NCI-H1105 treated with DMSO at 0.1 percent for 48 hours (cell line): ENCODE measurements at places on chromosomes 2 and 18.

DNA sequence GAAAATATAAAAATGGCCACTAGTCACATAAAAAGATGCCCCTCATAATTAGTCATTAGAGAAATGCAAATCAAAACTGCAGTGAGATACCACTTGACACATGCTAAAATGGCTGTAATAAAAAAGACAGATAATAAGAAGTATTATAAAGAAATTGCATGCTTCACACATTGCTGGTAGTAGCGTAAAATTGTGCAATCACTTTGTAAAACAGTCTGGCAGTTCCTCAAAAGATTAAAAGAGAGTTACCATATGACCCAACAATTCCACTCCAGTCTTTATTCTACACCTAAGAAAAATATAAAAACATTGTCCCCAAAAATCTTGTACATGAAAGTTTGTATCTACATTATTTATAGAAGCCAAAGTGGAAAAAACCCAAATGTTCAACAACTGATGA, 170.6 kb upstream of the FIGN start:
- no peak for DNase-seq

DNA sequence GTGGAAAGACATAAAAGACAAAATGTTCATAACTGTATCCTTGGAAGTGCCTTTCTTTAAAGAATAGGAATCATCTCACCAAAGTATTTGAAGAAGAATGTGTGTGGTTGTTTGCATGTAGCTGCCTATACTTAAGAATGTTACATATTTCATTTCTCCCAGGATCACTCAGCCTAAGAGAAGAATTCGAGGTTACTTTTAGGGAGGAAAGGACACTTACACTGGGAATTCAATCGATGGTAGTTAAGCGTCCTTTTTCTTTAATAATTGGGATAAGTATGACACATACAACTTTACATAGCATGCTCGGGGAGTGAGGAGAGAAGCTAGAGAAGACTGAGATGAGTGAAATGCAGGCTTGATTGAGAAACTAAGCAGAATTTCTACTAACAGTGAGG, 22.0 kb upstream of the CYP1B1 start:
- DNase-seq = no peak

DNA sequence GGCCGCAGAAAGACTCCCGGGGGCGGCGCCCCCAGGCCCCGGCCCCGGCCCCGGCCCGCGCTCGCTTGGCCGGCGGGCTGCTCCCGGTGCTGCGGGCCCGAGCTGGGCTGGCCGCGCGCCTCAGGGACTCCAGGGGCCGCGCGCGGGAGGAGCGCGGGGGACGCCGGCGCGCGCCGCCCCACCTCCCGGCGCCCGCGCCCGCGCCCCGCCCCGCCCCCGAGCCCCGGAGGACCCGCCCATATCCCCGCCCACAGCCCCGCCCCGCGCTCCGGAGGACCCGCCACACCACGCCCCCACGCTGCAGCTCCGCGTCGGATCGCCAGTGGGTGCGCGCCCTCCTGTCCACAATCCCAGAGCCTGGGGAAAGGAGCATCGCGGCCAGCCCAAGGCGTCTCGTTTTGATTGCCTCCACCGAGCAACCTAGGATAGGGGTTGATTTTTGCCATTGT, at the start of gene PARD6G:
TSS of gene PARD6G (minus strand) at position 122 of the 449 bp plus-strand sequence. CDS start 166 bp downstream, outside the sequence.
- peak; percentile 67 for DNase-seq

DNA sequence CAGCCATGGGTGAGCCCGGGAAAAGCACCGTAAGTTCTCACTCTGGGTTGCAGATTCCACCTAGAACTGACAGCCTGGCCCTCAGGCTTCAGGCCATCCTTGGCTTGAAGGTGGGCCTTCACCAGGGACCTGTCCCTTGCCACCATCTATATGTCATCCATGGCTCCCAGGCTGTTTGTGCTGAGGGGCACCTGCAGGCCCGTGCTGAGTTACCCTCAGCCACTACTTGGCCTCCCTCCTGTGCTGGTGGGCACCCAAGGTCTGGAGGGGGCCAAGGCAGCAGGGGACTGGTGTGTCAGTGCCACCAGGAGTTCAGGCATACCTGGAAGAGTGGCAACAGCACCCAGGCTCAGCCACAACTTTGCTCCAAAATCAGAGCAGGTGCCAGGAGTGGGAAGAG, 326.2 kb upstream of the SMIM21 start:
- DNase-seq = no peak

GRCh38 chr2:6917761-6918421, 679 bp downstream of the RNF144A start:
- no peak for DNase-seq

DNA sequence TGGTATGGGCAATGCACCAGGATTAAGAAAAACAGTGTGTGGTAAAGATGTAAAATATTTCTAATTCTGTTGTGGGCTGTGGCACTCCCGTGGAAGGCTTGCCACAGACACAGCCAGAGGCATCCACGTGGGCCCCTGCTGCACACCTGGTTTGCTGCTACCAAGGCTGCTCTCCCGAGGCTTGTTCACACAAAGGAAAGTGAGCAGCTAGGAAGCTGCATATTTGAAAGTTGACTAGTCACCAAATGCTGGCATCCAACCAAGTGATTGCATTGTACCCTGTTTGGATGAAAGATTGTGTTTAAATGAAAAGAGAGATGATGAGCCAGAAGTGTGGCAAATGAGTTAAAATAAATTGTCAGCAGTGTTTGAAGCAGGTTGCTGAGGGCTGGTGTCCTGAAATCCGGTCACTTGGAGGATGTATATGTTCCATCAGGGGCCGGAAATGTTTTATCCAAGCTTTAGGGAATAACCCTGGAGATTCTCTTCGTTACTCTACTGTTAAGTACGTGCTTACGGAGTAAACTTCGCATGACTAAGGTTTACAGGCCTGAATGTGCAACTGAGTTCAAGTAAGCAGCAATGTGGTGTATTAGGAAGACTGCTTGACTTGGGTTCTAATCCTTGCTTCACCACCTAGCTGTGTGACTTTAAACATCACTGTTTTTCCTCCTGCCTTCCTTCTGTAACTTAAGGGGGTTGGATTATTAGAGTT, 86.1 kb downstream of the MSH2 start:
- DNase-seq = no peak

- DNase-seq = no peak
Observed at GRCh38 chr18:77101410-77102258, 30.9 kb downstream of the MBP start.

- peak; percentile 16 for DNase-seq
Observed at GRCh38 chr2:236568068-236568921, 1.3 kb upstream of the ACKR3 start.

DNA sequence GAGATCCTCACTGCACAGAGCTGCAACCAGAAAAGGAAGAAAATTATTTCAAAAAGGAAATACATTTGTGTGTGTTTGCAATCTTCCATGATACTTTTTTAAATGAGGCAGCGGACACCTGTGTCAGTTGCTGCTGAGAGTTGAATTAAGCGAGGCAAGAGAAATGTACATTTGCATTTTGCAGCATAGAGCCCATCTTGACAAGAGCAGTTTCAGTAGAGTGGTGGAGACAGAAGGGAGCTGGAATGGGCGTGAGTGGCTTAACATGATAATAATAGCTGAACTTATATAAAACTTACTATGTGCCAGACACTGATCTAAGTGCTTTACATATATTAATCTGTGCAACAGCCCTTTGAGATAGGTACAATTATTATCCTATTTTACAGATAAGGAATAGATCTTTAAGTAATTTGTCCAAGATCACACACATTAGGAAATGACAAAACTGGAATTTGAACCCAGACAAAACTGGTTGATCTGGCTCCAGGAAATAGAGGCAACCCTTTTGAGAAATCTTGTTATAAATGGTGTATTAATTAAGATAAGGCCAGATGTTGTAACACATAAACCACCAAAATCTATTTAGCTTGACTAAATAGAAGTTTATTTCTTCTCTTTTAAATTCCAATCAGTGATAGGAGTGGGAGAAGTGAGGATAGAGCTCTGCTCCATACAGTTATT, 68.7 kb downstream of the SDC1 start:
- DNase-seq = no peak

GRCh38 chr18:68461481-68462018, 253.4 kb downstream of the TMX3 start:
- peak; percentile 34 for DNase-seq

DNA sequence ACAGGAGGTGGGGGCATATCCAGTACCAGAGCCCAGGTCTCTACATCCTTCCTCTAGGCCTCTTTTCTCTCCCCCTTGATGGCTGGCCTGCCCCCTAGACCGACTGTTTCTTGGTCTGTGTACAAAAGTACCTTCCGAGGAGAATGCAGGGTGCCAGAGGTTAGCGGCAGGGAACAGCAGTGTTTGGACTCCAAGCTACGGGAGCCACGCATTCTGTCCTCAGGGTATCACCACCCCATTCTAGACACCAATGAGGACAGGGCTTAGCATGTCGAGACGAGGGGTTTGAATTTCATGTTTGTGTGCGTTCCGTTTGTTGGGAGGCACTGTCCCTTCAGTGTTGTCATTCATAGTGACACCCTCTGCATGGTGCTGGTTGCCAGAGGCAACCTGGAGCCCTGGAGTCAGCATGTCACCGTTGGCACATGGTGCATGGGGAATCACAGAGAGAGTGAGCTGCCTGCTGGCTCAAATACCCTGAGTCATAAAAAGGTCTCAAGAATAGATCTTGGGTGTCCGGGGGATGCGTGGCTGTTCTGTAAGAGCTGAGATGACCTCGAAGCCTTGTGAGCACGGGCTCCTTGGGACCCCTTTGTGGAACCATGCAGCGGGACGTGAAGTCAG, 57.2 kb upstream of the LDLRAD4 start:
- no peak for DNase-seq

DNA sequence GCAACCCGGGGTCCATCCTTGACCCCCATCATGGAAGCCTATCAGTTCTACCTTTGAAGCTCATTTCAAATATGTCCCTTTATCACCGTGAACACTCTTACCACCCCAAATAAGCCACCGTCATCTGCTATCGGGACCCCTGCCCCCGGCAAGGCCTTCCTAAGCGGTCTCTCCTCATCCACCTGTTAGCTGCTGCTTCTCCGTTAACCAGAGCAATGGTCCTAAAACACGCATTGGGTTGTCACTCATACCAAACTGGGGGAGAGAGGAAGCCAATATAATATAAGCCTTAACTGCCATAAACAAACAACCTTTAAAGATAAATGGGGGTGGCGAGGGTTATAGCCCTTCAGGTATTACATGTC, 680 bp downstream of the ASNSD1 start:
- DNase-seq = no peak

DNA sequence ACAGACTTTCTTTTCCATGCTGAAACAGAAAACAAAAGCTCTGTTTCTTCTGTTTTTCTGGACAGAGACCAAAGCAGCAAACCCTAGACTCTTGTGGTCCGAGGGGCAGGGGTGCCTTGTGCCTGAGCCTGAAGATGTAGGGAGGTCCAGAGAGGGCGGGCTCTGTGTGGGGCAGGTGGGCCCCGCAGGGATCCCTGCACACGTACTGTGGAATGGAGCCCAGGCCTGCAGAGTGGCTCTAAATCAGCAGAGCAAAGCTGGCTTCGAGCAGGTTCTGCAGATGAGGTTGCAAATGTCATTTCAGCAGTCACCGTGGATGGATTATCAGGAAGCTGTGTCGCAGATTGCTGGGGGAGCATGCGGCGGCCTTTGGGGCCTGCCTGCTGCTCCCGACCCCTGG, 438.6 kb downstream of the RNF144A start:
- DNase-seq = no peak

DNA sequence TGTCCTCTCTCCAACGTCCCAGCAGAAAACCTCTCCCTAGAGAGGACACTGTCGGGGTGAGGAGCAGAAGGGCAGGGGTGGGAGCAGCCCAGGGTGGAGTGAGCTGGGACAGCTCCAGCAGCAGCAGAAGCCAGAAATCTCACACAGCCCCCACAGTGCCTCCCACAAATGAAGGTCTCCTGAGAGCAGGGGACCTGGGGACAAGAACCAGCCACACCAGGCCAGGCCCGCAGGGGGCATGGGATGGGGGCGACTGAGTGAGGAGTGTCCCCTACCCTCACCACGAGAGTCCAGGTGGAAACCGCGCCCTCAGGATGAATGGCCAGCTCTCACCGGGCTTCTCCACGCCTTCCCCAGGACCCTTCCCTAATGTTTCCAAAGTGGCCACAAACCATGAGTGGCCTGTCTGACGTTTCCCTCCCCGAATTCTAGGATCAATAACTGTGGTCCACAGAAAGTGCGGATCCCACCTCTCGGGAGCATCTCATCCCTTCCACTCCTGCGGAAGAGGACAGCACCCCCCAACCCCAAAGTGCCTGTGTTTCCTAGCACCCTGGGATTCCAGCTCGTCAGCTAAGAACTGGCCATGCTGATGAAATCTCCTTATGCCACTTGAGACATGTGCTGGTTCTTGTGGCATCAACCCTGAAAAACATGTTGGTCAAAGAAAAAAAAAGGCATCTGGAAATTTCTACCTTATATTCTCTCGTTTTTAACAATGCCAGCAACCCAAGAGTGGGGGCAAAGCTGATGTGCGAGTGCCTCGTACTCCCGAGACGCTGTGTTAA, 121.1 kb downstream of the HDAC4 start:
- no peak for DNase-seq

GRCh38 chr2:46530639-46531038, 51.3 kb downstream of the TMEM247 start:
- DNase-seq = no peak

DNA sequence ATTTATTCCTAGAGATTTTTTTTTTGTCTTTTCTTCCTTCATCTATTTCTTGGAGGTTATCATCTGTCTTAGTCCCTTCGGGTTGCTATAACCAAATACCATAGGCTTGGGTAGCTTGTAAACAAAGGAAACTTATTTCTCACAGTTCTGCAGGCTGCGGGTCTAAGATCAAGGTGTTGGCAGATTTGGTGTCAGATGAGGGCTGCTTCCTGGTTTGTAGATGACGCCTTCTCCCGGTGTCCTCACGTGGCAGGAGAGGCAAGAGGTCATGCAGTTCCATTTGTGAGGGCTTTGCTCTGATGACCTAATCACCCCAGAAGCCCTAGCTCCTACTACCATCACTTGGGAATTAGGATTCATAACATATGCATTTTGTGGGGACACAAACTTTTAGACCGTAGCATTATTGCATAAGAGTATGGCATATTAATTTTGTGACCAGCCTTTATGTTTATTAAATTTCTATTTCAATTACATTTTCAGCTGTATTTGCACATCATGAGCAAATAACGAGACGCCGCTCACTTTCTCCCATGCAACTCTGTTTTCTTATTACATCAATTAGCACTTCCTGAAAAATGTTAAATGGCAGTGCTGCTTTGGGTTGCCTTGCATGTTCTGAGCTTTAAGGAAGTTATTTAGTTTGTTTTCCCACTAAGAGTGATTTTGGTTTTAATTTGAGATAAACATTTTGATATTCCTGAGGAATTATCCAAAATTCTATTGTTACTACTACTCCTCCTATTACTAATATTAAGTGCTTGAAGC, 246.4 kb upstream of the HDAC4 start:
- DNase-seq = no peak

- DNase-seq = peak; percentile 72
Observed at GRCh38 chr2:165572151-165572550, 102.7 kb downstream of the CSRNP3 start.

GRCh38 chr2:159902722-159903121, 104.7 kb upstream of the CD302 start:
- peak; percentile 70 for DNase-seq

GRCh38 chr18:25126751-25127150, 225.2 kb downstream of the ZNF521 start:
- DNase-seq = no peak
